NCI-H446 treated with DMSO at 0.1 percent for 48 hours (cell line): ENCODE measurements at places on chromosomes 7 and 10.

- no peak for DNase-seq
Measured at GRCh38 chr7:139116999-139117398, 7.5 kb upstream of the ZC3HAV1 start.

DNA sequence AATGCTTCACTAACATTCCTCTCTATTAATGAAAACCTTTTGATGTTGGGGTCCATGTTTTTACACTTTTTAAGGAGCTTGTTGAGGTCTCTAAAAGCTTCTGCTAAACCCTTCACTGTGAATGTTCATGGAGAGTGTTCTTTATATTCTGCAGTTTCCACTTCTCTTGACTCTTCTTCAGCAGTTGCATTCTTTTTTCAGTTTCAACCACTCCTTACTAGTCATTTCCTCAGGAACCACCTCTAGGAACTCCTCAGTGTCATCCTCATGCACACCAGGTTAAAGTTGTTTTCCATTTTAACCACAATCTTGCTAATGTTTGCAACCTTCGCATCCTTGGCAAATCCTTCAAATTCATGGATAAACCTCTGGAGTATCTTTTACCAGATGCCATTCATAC lies 821.6 kb downstream of the ANKRD7 start:
- no peak for DNase-seq

DNA sequence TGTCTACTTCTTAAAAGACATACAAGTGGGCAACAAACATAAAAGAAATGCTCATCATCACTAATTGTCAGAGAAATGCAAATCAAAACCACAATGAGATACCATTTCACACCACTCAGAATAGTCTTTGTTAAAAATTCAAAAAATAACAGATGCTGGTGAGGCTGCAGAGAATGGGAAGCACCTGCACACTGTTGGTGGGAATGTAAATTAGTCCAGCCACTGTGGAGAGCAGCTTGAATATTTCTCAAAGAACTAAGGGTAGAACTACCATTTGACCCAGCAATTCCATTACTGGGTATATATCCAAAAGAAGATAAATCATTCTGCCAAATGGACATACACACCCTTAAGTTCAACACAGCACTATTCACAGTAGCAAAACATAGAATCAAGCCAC lies 61.8 kb upstream of the STEAP1 start:
- no peak for DNase-seq

- no peak for DNase-seq
Measured at GRCh38 chr7:128867842-128868623, 5.4 kb downstream of the ATP6V1F start.

GRCh38 chr10:114151486-114151885 lies 22.5 kb downstream of the CCDC186 start:
- no peak for DNase-seq

DNA sequence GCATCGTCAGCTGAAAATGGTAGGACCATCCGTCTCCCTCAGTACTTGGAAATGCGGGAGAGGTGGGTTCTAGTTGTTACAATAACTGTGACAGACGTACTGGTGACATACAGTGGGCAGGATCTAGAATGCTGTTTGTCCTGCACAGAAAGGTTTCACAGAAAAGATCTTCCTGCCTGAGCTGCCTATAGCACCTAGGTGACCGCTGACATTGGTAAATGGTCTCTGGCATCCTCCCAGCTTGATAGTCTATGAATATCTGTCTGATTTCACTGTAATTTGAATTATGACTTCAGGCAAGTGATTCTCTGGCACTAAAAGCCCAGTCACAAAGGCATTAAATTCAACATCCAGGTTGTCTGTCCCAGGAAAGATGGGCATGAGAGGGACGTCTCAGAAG lies 38.2 kb upstream of the CCDC3 start:
- DNase-seq = no peak

GRCh38 chr10:78277314-78278057 lies 243.8 kb downstream of the RPS24 start:
- DNase-seq = no peak

DNA sequence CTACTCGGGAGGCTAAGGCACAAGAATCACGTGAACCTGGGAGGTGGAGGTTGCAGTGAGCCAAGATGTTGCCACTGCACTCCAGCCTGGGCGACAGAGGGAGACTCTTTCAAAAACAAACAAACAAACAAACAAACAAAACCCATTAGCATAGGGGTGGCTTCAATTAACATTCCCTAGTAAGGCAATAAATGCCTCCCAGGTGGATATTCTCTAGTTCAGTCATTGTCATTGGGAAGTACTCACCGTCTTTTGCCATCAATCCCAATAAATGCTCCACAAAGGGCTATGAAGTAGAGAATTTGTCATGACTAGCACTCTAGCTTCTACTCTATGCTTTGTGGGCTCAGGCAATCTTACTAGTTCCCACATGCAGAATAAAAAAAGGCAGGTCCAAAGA lies 11.7 kb upstream of the TMEM254 start:
- no peak for DNase-seq

GRCh38 chr7:140165422-140165821 lies 11.4 kb downstream of the KDM7A start:
- no peak for DNase-seq

DNA sequence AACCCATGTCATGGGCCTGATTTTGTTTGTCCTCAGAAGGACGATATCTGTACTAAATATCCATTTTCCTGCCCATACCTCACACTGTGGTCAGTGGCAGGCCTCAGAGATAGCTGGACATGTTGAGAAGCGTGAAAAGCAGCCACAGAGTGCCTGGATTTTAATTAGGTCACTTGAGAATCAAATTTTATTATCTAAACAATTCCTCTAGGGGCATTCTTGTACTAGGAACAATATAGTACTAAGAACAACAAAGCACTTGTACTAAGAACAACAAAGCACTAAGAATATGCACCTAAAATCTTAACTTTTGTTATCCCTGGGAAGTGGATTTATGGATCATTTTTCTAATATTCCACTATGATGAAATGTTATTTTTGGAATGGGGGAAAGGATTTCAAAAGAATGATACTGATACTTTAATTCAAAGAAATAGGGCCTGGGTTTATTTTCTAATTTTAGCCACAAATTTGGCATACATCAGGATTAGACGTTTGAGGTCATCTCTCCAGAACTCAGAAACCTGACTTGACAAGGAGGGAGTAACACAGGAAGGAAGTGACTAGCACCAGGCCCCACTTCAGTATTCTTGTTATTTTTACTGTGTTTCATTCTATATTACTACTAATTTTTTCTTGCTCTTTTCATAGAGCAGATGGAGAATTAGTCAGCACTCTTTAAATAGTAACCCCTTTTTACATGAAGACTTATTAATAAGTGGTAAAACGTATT lies 112.2 kb downstream of the EXOC4 start:
- no peak for DNase-seq

DNA sequence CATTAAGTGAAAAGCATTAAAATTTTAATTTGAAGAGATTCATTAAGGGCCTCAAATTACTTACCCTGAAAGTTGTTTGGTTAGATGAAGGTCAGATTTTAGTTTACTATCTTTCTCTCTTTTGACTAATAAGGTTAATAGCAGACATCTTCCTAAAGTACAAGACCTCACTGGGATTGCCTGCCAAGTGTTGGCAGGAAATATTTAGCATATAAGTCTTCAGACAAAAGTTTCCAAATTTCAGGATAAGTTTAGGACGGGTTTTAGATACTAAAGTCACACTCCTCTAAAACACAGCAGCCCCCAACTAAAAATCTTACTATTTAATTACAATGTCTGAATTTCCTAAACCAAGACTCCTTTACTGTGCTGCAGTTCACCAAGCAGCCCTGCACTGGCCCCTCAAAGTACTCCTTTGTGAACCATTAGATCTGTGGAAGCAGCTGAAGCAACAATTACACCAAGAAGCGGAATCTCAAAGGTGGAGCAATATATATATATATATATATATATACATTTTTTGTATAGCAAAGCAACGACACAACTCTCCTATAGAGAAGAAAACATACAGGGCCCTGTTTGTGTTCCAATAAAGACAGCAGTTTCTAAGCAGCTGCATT lies 91.2 kb upstream of the KCNIP2 start:
- no peak for DNase-seq

DNA sequence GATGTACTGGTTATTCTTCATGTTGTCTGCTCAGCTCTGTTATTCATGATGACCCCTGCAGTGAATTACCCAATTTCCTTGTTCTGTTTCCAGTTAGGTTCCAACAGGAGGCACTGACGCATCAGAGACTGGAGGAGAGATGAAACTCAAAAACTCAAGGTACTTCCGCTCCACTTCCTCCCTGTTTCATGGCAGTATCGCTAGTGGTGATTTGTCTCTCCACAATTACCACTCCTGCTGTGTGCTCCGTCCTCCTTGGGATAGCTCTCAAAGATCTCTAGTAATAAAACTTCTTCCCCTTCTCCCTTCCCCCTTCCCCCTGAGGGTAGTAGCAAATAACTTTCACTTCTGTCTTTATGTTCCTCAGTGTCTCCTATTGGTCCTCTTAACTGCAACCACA lies 107.4 kb upstream of the ABCB5 start:
- DNase-seq = no peak

- DNase-seq = no peak
Measured at GRCh38 chr10:132407243-132407746, 10.3 kb downstream of the PWWP2B start.

DNA sequence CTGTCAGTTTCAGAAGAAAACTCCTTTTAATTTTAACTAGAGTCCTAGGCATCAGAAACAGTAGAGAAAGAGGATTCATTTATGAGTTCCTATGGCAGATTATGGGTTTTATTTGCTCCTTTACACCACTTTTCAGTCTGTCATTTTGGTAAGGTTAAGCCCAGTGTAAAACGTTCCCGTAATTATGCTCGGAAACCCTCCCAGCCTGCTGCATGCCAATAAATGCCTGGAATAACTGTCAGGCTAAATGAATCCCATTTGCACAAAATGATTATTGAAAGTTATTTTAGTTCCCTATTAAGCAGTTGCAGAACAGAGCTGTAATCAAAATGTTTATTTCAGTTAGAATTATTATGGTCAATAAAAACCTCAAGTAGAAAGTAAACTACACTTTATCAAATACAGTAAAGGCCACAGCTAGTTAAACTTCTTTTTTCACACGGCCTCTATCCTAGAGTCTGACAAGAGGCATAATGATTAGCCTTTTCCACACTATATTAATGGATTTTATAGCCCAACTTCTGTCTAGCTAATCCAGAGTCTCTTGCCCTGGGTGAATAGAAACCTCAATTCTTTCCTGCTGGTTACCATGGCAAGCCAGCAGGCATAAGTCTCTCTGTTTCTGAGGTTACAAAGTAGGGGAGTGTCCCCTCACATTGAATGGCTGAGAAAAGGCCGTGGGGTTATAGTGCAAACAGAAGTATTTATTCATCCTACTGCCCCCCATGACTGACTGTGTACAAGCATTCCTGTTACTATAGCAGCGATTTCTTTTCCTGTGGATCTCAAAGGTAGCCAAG lies 80.8 kb upstream of the NPVF start:
- DNase-seq = no peak
